ENCODE measurements at places on chromosomes 11 and 22. TPM values are rescaled to one million over a fixed set of nuclear protein-coding genes. Genes with fewer than 3 reads are reported as not detected.

GRCh38 chr11:1406571-1407485 is 17.1 kb downstream of the BRSK2 start:
- no peak for DNase-seq
- H3K4me3 ChIP-seq, result no peak overlapping the region
- no peaks in the 10 kb centered on the region for H3K4me1 ChIP-seq
- no peaks in the 10 kb centered on the region for H3K27me3 ChIP-seq
- no peak overlapping the region for H3K27ac ChIP-seq
- no peaks in the 10 kb centered on the region for H3K36me3 ChIP-seq

The HTR3B gene
- total RNA-seq, result not detected

The RIMBP3C gene
- not detected for total RNA-seq

The HSPB2 gene
- total RNA-seq, result 5.2 TPM

The CCDC116 gene
- total RNA-seq, result not detected

DNA sequence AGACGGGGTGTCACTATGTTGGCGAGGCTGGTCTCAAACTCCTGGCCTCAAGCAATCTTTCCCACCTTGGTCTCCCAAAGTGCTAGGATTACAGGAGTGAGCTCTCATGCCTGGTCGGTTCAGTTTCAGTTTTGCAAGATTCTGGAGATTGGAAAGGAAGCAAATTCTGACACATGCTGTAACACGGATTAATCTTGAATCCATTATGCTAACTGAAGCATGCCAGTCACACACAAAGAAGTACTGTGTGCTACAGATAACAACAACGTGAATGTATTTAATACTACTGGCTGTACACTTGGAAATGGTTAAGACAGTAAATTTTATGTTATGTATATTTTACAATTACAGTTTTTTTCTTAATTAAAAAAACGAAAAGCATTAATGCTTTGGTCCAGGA is 107.6 kb downstream of the MED15 start:
- H3K27me3 ChIP-seq, result no peaks in the 10 kb centered on the region
- no peak overlapping the region for H3K27ac ChIP-seq
- no peaks in the 10 kb centered on the region for H3K4me1 ChIP-seq

- H3K4me1 ChIP-seq, result no peaks in the 10 kb centered on the region
- no peaks in the 10 kb centered on the region for H3K36me3 ChIP-seq
- H3K4me3 ChIP-seq, result no peak overlapping the region
These were observed 26.7 kb downstream of the EIF3F start for GRCh38 chr11:8013833-8014232.

The VSIG2 gene
- total RNA-seq, result 2.2 TPM

DNA sequence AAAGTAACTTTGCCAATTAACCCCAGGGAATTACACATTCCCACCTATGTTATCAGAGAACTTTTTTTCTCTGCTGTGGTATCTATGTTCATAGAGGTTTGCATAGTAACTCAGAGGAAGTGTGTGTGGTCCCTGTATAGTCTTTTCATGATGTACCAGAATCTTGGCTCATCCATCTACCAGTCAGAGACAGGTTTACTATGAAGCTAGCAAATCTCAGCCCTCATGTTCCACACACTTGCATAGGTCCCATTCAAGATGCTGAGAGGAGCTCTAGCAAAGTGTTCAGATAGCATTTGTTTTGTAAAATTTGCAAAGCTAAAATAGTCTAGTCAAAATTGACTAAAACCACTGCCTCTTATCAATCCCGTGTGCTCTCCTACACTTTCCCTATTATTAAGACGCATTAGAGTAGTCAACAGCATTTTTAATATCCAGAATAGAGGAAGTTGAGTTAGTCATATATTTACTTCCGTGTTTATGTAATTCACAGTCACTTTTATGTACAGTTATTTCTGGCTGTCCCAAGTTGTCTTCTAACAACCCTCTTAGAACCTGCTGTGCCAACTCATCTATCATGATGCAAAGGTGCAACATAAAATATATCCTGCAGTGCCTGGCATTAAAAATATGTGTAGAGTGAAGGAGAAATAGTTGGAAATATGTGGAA is 184.2 kb downstream of the FAM76B start:
- H3K4me3 ChIP-seq, result no peak overlapping the region
- H3K27me3 ChIP-seq, result no peaks in the 10 kb centered on the region
- H3K36me3 ChIP-seq, result no peaks in the 10 kb centered on the region
- no peak overlapping the region for H3K27ac ChIP-seq
- no peak for DNase-seq

- no peaks in the 10 kb centered on the region for H3K36me3 ChIP-seq
- H3K27ac ChIP-seq, result no peak overlapping the region
- H3K4me3 ChIP-seq, result no peak overlapping the region
These were observed 89.1 kb upstream of the DBX1 start for GRCh38 chr11:20249378-20249777.

DNA sequence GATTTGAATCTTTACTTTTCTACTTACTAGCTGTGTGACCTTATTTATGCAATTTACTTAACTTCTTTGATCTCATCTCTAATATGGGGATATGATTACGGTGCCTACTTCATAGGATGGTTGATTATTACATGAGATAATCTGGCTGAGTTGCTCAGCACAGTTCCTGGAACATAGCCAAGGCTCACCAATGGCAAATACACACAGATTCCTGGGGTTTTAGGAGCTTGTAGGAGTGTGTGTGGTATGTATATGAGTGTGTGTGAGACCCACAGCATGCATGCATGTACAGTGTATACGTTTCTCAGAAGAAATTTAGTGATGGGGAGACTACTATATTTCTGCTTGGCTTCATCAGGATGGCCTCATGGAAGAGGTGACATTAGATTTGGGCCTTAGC is 256.9 kb downstream of the KIRREL3 start:
- H3K27me3 ChIP-seq, result no peaks in the 10 kb centered on the region
- DNase-seq, result no peak
- H3K4me3 ChIP-seq, result no peak overlapping the region
- no peak overlapping the region for H3K27ac ChIP-seq

- H3K4me3 ChIP-seq, result no peak overlapping the region
- H3K27me3 ChIP-seq, result no peaks in the 10 kb centered on the region
- no peaks in the 10 kb centered on the region for H3K36me3 ChIP-seq
- H3K27ac ChIP-seq, result no peak overlapping the region
- H3K4me1 ChIP-seq, result no peaks in the 10 kb centered on the region
- no peak for DNase-seq
These were observed 498.5 kb downstream of the INSC start for GRCh38 chr11:15613251-15613650.

GRCh38 chr22:36927671-36928070 is 14.2 kb downstream of the CSF2RB start:
- DNase-seq, result no peak
- no peaks in the 10 kb centered on the region for H3K4me1 ChIP-seq
- no peaks in the 10 kb centered on the region for H3K27me3 ChIP-seq
- H3K27ac ChIP-seq, result no peak overlapping the region

DNA sequence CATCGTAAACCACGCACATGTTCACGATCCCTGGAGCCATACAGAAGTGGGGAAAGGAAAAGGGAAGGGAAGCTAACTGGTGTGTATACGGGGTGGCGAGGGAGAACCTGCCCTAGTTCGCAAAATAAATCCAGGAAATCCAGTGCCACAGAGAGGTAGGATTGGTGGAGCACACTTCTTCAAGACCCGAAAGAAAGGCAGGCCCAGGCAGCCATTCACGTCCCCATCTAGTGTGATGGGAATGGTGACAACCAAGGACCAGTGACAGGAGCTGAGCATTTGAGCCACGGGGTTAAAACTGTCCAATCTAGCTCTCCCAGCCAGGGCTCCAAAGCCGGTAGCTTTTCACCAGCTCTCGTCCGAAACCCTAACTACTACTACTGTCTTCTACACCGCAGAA is 53.7 kb downstream of the IGSF9B start:
- no peaks in the 10 kb centered on the region for H3K36me3 ChIP-seq
- DNase-seq, result no peak
- H3K27ac ChIP-seq, result no peak overlapping the region
- H3K4me3 ChIP-seq, result no peak overlapping the region
- H3K27me3 ChIP-seq, result no peaks in the 10 kb centered on the region
- no peaks in the 10 kb centered on the region for H3K4me1 ChIP-seq

DNA sequence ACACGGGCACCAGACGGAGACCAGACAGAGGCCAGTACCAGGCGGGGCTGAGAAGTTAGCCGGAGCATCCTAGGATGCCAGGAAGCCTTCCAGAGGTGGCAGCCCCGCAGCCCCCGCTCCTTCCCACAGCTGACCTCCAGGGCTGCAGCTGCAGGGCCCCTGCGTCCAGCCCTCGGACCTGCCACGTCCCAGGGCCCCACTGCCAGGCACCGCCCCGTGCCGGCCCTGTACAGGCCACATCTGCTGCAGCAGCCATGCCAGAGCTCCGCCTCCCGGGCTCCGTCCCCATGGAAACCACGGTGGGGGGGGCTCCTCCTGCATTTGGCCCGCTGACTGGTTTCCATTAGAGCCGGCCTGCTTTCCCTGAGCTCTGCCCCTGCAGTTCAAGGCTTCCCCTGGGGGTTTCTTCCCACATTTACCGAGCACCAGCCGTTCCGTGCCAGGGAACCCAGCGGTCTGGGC is 62.5 kb upstream of the PPARA start:
- H3K4me3 ChIP-seq, result peak overlapping the region; percentile 88
- peaks cover 75% of the 10 kb centered on the region for H3K4me1 ChIP-seq
- H3K36me3 ChIP-seq, result no peaks in the 10 kb centered on the region
- H3K27me3 ChIP-seq, result no peaks in the 10 kb centered on the region

The RASSF7 gene
- total RNA-seq, result 5.9 TPM

- H3K4me3 ChIP-seq, result no peak overlapping the region
- DNase-seq, result no peak
- no peaks in the 10 kb centered on the region for H3K27me3 ChIP-seq
- H3K4me1 ChIP-seq, result no peaks in the 10 kb centered on the region
- H3K27ac ChIP-seq, result no peak overlapping the region
These were observed 185.1 kb downstream of the CWF19L2 start for GRCh38 chr11:107272561-107272960.

DNA sequence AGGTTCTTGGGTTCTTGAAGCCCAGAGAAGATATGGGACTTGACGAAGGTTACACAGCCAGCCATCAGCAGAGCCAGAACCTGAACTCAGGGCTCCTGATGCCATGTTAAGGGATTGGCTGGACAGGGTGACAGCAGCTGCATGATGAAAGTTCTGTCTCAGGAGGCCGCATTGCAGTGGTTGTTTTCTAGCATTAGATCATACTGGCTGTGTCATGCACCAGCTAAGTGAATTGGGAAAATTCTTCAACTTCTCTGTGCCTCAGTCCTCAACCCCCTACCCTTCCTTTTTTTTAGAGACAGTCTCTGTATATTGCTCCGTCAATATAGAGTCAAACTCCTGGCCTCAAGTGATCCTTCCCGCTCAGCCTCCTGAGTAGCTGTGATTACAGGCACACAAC is 5.4 kb upstream of the LTBP3 start:
- H3K27me3 ChIP-seq, result no peaks in the 10 kb centered on the region
- H3K36me3 ChIP-seq, result no peaks in the 10 kb centered on the region
- H3K27ac ChIP-seq, result no peak overlapping the region
- no peak for DNase-seq

- H3K36me3 ChIP-seq, result no peaks in the 10 kb centered on the region
- DNase-seq, result no peak
- no peaks in the 10 kb centered on the region for H3K27me3 ChIP-seq
- H3K27ac ChIP-seq, result no peak overlapping the region
These were observed 3.7 kb downstream of the PHRF1 start for GRCh38 chr11:579830-580601.

DNA sequence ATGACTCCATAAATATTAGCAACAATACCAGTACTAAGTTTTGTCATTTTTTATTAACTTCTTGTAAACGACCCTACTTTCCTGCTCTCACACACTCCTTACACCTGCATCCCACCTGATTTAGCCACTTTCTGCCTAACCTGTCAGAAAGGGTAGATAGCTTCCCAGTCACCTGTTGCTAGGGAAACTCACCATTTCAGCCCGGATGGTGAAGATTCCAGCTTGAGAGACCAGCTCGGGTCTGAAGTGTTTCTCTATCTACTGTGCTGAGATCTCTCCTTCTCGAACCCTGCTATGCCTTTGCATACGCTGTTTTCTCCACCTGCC is at the start of gene PARVG:
Gene PARVG (plus strand): TSS at position 220 of the 327 bp plus-strand sequence. CDS start 2,405 bp downstream, outside the sequence.
- DNase-seq, result no peak
- peak within 1 kb of the TSS; percentile 2 for H3K4me3 ChIP-seq
- no peaks in the 10 kb centered on the region for H3K36me3 ChIP-seq
- no peaks in the 10 kb centered on the region for H3K4me1 ChIP-seq

The ELMOD1 gene
- not detected for total RNA-seq
